ENCODE measurements at places on chromosomes 5 and 9.

- DNase-seq: no peak
These were observed 609.4 kb upstream of the COX7C start for GRCh38 chr5:86008293-86008692.

DNA sequence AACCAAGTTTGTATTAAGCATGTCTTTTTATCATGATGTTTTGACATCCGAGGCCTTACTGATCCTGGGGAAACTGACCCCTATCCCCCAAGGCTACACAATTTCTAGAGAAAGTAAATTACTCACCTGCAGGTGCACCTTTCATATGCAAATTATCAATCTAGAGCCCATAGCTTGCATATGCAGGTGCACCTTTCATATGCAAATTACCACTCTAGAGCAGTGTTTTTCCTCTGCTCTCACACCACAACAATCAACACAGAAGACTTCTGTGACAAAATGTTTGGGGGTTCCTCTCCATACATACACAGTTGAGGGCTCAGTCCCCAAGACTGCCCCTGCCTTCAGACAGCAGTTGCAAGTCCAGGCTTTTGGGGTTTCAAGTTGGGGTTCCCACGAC is 203.7 kb upstream of the RORB start:
- DNase-seq: no peak

DNA sequence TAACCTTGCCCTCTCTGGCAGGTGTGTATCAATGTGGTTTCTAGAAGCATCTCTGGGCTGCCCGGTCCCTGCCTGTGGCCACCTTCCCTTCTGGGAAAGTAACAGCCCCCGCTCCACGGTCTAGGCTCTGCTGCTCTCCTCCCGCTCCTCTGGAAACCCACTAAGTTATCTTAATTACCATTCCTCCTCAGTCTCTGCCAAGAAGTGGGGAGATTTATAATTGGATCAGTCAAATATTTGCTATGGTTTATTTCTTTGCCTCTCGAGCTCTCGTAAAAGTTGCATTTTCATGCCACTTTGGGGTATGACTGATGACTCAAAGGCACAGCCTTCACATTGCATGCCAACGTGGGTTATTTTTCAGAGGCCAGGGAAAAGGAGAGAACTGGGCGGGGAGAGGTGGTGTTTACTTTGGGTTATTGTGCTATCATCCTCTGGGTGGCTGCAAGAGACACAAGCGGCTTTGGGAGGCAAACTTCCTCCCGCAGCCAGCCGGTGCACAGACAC is 205.3 kb upstream of the WWC1 start:
- DNase-seq: no peak

DNA sequence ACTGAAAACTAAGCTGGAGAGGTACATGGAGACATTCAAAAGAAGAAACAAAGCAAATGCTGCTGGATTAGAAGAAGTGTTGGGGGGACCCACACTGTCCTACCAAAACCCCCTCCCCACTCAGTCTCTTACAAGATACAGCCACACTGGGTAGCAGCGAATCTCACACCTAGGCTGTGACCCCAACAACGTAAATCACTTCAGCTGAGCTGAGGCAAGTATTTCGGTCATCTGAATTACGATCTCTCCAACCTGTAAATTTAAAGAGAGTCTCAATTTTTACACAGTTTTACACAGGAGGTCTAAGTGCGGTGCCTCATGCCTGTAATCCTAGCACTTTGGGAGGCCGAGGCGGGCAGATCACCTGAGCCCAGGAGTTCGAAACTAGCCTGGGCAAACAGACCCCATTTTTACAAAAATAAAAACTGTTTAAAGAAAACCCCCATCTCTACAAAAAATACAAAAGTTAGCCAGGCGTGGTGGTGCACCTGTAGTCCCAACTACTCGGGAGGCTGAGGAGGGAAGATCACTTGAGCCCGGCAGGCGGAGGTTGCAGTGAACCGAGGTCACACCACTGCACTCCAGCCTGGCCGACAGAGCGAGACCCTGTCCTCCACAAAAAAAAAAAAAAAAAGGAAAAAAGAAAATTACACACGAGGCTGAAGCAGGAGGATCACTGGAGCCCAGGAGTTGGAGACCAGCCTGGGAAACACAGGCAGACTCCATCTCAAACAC is 3.4 kb downstream of the CAMSAP1 start:
- DNase-seq: no peak

DNA sequence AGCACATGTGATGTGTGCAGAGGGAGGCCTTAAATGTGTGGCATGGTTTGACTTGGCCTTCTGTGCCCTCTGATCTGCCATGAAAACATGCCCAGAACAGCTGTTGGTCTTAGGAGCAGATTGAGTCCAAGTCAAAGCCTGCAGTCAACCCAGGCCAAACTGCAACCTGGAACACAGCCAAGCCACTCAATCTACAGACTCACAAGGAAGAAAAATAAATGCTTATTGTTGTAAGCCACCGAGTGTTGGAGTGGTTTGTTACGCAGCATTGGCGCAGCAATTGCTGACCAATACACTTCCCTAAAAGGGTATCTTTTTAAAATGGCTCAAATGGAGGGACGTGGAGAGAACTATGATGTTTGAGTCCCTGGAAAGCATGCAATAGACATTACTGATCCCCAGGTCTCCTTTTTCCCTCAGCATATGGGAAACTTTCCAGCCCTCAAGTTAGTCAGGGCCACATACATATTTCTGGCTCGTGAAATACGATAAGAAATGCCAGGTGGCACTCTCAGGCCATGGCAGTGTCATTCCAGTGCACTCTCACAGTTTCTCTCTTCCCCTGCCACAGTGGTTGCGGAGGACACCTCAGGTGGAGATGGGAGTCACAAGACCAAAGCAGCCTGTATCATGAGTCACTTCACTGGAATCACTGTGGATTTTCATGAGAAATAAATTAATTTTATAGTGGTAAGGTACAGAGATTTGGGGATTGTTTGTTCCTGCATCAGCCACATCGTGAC is 168.0 kb upstream of the ZNF618 start:
- DNase-seq: no peak

GRCh38 chr5:56522169-56522568 is 289.0 kb upstream of the ANKRD55 start:
- DNase-seq: no peak

GRCh38 chr9:5582835-5583195 is 46.1 kb upstream of the RIC1 start:
- no peak for DNase-seq

GRCh38 chr5:132498686-132499271 is 8.2 kb upstream of the IRF1 start:
- DNase-seq: no peak
